ENCODE measurements at places on chromosomes 11 and 22.

DNA sequence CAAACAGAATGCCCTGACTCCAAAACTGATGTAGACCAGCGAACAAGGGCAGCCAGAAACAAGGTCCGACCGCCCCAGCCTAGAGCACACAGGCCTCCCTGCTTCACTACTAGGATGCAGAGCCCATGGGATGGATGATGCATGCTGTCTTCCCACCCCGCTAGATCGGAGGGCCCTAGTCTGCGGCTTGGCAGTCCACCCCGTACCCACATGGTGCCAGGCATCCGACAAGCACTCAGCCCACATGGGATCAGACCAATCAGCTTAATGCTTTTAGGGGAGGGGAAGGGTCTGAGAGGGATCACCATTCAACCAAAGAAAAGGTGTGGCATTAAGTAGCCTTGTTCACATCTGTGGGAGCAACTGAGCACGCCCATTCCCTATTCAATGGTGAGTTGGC is 30.6 kb downstream of the PISD start:
- no peak for DNase-seq

DNA sequence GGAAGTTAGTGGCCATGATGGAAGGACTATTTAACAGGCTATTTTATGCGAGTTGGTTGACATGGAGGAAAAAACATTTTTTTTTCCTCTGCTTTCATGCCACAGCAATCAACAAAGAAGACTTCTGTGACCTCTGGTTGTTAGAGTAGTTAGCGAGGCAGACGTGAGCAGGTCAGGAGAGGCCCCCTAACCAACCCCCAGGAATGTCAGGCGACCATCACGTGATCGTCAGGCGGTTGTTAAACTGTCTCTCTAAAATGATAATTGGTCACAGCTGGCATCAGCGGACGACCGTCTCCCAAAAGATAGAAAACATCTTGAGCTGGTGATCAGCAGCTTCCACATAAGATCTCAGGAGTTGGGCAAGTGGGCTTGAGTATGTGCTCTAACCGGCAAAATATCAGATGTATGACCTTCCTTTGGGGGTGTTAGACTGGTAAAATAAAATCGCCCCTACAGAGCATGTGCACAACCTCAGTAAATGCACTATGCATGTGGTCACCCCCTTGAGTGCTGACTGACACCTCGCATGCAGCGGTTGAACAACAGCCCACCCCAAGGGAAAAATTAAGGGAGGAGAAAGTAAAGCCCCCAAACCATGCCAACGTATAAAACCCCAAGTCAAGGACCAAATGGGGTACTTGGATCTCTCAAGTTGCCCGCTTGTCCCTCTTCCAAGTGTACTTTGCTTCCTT is 20.9 kb upstream of the NARS2 start:
- peak; percentile 70 for DNase-seq

DNA sequence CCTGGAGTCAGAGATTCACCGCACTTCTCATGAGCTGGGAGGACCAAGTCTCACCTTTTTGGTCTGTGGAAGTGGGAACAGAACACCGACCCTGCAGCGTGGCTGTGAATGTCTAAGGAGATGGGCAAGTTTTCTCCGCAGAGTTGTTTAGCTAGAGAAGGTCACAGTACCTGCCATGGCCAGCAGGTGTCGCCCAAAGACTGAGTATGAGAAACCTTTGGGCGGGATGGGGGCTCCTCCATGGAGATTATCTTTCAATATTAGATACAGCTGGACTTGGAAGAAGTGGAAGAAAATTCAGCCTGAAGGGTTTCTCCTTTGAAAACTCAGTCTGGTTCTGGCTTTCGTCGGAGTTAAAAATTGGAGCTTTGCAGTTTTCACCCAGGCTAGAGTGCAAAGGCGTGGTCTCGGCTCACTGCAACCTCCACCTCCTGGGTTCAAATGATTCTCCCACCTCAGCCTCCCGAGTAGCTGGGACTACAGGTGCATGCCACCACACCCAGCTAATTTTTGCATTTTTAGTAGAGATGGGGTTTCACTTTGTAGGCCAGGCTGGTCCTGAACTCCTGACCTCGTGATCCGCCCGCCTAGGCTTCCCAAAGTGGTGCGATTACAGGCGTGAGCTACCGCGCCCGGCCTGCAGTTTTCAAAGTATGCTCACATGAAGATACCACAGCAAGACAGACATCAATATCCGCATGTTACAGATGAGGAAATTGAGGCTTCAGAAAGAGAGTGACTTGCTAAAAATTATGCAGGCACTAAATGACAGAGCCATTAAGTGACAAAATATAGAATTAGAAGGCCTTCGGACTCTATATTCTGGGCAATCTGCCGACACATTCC is 10.7 kb upstream of the DSCAML1 start:
- no peak for DNase-seq

- DNase-seq, result no peak
These were observed 89.8 kb downstream of the MN1 start for GRCh38 chr22:27711756-27712155.

GRCh38 chr11:37394236-37394870 is 796.3 kb upstream of the RAG2 start:
- DNase-seq, result no peak

DNA sequence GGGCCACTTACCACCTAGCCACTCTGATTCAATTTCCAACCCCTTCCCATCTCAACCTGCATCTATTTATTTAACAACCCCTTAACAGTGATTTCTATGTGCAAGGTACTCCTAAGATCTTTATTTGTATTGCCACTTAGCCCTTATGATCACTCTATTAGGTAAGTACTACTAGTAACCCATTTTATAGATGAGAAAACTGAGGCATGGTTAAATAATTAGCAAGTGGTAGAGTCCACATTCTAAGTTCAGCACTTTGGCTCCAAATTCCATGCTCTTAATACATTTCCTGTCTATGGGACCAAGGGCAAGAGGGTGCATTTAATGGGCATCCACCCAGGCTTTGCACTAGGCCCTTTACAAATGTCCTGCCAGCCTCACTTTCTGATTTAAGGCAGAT is 38.1 kb upstream of the CSNK2A3 start:
- DNase-seq, result no peak

DNA sequence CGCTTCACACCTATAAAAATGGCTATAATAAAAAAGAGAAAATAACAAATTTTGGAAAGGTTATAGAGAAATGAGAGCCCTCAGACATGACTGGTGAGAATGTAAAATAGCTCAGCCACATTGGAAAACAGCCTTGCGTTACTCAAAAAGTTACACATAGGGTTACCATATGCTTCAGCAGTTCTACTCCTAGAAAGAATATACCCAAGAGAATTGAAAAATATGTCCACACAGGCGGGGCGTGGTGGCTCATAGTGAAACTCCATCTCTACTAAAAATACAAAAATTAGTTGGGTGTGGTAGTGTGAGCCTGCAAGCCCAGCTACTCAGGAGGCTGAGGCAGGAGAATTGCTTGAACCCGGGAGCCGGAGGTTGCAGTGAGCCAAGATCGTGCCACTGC is 7.6 kb upstream of the JHY start:
- DNase-seq, result no peak

DNA sequence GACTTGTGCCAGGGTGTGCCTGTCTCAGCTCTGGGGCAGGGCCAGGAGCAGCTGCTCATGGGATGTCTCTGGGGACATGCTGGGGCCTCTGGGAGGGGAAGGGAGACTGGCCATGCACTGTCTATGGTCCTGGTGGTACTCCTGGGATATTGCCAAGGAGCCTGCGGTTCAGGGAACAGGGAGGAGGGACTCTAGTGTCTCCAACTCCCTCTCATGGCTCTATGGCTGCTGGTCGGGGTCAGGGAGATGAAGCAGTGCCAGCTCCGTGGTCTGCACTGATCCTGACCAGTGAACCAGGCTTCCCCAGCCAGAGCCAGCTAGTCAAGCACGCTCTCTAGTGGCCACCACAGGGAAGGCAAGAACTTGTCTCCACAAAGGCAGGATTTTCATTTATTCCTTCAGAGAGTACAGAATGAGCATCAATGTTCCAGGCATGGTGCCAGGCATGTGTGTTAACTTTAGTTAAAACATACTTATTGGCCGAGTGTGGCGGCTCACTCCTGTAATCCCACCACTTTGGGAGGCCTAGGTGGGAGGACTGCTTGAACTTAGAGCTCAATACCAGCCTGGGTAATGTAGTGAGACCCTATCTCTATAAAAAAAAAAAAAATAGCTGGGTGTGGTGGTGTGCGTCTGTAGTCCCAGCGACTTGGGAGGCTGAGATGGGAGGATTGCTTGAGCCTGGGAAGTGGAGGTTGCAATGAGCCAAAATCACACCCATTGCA is 2.5 kb upstream of the BEST1 start:
- no peak for DNase-seq

DNA sequence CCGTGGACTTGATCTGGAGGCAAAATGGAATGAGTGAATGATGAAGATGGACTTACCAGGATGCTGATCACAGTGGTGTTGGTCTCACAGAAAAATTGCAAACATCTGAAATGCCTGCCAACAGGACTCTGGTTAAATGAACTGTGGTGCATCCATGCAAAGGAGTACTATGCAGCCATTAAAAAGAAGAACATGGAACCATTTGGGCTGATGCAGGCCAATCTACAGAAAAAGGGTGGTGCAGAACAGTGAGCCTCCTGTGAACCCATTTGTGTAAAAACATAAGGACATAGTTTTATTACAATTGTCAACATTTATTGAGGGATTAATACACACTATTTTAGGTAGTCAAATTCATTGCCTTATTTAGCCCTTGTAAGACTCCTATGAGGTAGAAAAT is 111.9 kb downstream of the MN1 start:
- DNase-seq, result no peak

DNA sequence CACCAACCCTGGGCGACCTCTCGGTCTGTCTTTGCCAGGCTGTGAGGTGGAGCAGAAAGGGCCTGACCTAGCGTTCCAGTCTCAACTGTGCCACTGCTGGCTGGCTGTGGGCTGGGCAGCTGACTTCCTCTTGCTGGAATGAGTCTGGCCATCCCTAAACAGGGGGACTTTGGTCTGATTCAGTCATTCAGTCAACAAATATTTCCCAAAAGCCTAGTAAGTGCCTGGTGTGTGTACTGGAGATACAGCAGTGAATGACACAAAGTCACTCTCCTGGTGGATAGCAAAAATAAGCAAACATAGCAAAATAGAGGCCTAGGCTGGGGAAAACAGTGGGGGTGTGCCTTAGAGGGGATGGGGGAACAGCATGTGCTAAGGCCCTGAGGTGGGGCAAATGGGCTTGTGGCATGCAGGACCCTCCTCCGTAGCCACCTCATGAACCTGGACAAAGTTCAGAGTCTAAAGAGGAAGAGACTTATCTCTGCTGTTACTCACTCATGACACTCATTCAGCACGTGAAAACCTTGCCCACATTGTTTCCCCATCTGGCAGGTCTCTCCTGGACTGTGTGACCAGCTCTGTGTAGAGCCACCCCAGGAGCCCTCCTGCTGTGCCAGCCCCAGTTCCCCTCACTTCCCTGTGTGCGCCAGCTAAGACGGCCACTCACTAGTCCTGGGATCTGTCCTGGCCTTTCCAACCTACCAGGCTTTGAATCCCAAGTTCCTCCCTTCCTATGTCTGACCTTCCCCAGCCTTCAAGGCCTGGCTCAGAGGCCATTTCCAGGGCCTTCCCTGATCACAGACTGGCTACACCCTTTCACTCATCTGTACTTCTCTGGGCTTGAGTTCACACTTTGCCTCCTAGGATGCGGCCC is 4.7 kb downstream of the GUCD1 start:
- no peak for DNase-seq

DNA sequence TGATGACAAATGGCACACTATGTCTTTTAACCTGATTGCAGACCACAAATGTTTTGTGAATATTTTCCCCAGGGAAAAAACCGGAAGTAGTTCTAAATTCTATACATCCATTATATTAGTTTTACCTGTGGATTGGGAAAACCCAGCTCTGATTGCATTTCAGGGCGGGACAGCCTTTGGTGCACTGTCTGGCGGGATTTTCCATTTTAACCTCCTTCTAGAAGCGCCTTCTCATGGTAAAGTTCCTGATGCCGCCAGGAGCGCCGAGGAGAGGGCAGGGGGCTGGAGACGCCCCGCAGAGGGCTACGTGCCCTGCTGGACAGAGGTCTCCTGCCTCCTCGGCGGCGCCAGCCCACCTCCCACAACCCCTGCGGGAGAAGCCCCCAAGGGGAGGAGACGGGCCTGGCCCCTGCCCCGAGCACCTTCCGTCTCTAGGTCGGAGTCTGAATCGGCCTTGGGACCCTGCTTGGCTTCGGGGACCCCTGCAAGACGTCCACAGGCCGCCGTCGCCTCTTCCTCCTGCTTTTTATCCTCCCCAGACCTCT is 1.2 kb upstream of the P2RX6 start:
- DNase-seq, result no peak

DNA sequence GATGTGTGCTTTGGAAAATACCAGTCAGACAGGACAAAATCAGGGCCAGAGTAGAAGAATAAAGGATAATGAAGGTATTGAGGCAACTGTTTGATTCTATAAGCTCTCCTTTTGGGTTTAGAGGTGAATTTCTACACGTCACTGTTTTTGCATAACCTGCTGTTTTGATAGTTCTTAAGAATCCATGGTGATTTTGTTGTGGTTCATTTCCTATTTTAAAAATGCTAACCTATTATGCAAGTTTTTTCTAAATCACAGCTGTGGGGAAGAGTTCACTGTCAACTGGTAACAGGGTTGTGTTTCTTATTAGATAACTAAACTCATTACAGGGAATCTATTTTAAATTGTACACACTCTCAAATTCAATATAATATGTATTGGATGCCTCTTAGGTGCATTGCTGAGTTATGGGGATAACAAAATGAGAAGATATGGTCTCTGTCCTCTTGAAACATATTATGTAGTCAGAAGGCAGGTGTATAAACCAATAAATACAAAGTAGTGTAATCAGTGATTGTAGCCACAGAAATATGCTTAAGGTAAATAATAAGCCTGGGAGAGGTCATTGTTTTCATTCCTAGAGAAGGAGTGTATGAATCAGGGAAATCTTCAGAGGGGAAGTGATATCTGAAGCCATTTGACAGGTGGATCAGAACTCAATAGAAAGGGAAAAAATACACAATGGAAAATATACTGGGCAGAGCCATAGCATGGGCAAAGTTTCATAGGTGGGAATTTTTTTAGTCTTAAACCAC is 192.5 kb downstream of the FAT3 start:
- no peak for DNase-seq

DNA sequence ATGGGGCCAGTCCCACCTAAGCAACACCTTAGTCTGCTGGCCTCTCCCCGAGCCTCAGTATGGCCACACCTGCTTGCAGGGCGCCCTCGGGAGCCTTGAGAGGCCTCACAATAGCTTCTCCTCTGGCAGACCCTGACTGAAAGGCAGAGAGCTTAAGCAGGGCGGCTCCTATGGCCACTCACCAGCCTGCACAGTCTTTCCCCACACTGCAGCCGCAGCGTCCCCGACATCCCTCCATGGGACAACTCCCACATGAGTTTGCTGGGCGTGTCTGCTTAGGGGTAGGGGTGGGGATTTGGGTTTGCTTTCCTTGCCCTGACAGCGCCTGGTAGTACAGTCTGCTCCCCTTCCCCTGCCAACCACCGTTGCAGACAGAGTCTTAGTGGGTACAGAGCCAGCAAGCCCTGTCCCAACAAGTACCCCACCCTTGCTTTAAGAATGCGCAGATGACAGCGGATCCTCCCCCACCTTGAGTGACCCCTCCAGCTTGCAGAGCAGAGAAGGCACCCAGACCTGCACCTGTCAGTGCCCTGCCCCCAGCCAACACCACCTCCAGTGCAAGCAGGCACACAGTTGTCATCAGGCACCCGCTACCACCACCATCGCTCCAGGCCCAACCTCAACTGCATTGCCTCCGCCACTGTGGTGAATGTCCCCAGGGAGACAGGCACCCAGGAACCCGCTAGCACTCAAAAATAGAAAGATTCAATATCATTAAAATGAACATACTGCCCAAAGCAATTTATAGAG is 413.8 kb upstream of the ARHGAP42 start:
- no peak for DNase-seq
